Spleen (tissue), 13 donors: ENCODE measurements at places on chromosomes 16 and 17. TPM values are rescaled to one million over a fixed set of nuclear protein-coding genes. Genes with fewer than 3 reads are reported as not detected.

- DNase-seq, result no peak
These were observed 19.0 kb downstream of the EMP2 start for GRCh38 chr16:10561425-10561824.

- no peak for DNase-seq
These were observed 625.6 kb downstream of the TMEM114 start for GRCh38 chr16:7964744-7965143.

Gene KRTAP2-2
- total RNA-seq, result not detected

Gene ZSCAN10
- total RNA-seq, result not detected

GRCh38 chr17:40694584-40694983 is 9.0 kb downstream of the KRT24 start:
- no peak for DNase-seq

DNA sequence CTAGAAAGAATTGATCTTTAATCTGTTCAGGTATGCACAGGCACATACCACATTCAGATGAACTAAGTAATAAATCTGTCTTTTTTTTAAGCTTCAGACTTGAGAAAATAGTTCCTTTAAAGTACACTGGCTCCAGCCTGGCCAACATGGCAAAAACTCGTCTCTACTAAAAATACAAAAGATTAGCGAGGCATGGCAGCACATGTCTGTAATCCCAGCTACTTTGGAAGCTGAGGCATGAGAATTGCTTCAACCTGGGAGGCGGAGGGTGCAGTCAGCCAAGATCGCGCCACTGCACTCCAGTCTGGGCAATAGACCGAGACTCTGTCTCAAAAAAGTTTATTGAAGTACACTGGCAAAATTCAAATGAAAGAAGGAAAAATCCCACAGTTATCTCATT is 111.0 kb upstream of the NETO2 start:
- no peak for DNase-seq

- DNase-seq, result no peak
These were observed 22.1 kb downstream of the SOX8 start for GRCh38 chr16:1003391-1004347.
